ENCODE measurements at places on chromosomes 12 and 14. TPM values are rescaled to one million over a fixed set of nuclear protein-coding genes. Genes with fewer than 3 reads are reported as not detected.

The RNASE1 gene
- total RNA-seq, result 0.30 TPM

The CCDC196 gene
- total RNA-seq, result not detected

The ACSM4 gene
- not detected for total RNA-seq

The MUCL1 gene
- not detected for total RNA-seq

The CMAS gene
- 36.4 TPM for total RNA-seq

The AQP6 gene
- not detected for total RNA-seq

The TAS2R46 gene
- 1.8 TPM for total RNA-seq

The PLA2G1B gene
- total RNA-seq, result not detected

The FAR2 gene
- 0.89 TPM for total RNA-seq

The CLEC2B gene
- under 0.01 TPM for total RNA-seq

The TMEM179 gene
- total RNA-seq, result 0.18 TPM

The MYF5 gene
- not detected for total RNA-seq

The KRT78 gene
- not detected for total RNA-seq

The DAD1 gene
- 225 TPM for total RNA-seq

The SSTR1 gene
- 7.7 TPM for total RNA-seq

The GZMB gene
- total RNA-seq, result not detected

The DNAJC22 gene
- total RNA-seq, result 1.2 TPM

The TSPAN11 gene
- under 0.01 TPM for total RNA-seq

The OAS3 gene
- total RNA-seq, result 1.5 TPM

The PLEKHH1 gene
- total RNA-seq, result 1.0 TPM

The RNASE3 gene
- total RNA-seq, result not detected

The ALDH1L2 gene
- total RNA-seq, result 80.1 TPM

The COL2A1 gene
- total RNA-seq, result 0.18 TPM

The TPPP2 gene
- not detected for total RNA-seq

The POTEG gene
- total RNA-seq, result not detected
